ENCODE measurements at places on chromosomes 3 and 15.

GRCh38 chr15:50256188-50257041 lies 9.1 kb downstream of the HDC start:
- DNase-seq: no peak

DNA sequence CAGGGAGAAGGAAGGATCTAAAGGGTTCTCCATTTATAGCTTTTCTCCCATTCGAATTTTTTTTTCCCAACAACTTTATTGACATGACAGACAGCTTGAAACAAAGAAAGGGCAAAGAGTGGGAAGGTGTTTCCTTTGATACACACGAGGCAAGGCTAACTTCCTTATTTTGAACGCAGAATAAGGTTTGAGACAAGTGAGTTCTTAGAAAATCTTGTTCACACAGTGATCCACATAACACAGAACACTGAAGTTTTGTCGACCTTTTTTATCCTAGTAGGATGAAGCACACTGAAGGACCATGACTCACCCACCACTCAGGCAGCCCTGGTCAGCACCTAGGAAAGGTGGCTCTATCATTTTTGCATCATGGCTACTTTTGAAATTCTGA lies 425.8 kb upstream of the MDFIC2 start:
- no peak for DNase-seq

- no peak for DNase-seq
Observed at GRCh38 chr3:178673529-178673928, 137.3 kb downstream of the KCNMB2 start.

DNA sequence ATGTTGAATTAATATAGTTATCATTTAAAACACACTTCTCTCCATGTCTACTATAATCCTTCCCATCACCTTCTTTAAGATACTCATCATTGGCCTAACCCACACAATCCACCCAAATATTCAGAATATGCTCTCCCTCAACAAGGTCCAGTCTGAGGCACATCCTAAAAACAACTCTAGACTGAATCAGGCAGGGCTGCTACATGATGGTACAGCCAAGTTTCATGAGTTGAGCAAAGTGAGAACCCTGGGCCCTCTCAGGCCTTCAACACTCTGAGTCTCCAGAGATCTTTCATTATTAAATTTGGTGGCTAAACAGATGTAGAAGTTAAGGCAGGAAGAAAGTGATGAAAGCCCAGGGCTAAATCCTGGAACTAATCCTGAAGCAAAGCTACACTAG lies 16.2 kb downstream of the ZNF148 start:
- DNase-seq: no peak

GRCh38 chr3:16298891-16299290 lies 33.9 kb downstream of the OXNAD1 start:
- DNase-seq: no peak

- DNase-seq: no peak
Observed at GRCh38 chr3:76362643-76363042, 577.3 kb upstream of the ZNF717 start.

GRCh38 chr15:55267401-55268175 lies 22.0 kb downstream of the RAB27A start:
- DNase-seq: peak; percentile 68

GRCh38 chr15:99438224-99438585 lies 127.6 kb upstream of the MEF2A start:
- peak; percentile 32 for DNase-seq

- DNase-seq: no peak
Observed at GRCh38 chr3:126257984-126258383, 77.6 kb upstream of the ALDH1L1 start.

GRCh38 chr3:126997455-126998038 lies 14.6 kb downstream of the PLXNA1 start:
- DNase-seq: no peak

- peak; percentile 32 for DNase-seq
Observed at GRCh38 chr3:86990734-86991481, at the start of gene VGLL3. VGLL3 (minus strand) TSS chr3:86991149; CDS start chr3:86990743, 406 bp downstream.

DNA sequence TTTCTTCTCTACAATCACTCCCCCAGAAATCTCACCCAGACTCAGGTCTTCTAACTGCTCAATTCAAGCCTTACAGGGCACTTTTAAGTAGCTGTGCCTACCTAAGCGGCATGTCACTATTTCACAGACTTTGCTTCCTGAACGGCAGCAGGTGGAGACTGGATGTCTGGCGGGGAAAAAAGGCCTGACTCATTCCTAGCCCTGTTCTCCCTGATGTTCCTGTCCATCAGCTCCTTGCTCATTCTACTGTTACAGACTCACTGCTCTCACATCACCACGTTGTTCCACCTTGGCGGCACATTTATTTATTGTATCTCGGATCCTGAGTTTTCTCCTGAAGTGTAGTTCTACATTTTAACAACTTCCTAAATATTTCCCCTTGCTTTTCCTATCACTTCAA lies 52.6 kb upstream of the ATP11B start:
- no peak for DNase-seq

DNA sequence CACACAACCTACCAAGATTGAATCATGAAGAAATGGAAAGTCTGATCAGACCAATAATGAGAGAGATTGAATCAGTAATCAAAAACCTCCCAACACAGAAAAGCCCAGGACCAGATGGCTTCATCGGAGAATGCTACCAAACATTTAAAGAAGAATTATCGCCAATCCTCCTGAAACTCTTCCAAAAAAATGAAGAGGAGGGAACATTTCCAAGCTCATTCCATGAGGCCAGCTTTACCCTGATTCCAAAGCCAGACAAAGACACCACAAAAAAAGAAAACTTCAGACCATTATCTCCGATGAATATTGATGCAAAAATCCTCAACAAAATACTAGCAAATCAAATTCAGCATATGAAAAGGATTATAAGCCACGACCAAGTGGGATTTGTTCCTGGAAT lies 94.1 kb downstream of the SENP2 start:
- DNase-seq: no peak

DNA sequence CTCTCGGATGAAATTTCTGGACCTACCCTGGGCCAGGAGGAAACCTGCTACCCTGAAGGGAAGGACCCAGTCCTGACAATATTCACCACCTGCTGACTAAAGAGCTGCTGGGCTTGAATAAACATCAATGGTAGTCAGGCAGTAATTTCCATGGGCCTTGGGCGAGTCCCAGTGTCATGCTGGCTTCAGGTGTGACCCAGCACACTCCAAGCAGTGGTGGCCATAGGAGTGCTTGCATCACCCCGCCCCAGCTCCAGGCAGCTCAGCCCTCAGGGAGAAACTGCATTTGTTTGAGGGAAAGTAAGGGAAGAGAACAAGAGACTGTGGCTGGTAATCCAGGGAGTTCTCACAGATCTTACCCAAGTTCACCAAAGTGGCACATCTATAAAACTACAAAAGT lies 261.8 kb upstream of the DCBLD2 start:
- no peak for DNase-seq

DNA sequence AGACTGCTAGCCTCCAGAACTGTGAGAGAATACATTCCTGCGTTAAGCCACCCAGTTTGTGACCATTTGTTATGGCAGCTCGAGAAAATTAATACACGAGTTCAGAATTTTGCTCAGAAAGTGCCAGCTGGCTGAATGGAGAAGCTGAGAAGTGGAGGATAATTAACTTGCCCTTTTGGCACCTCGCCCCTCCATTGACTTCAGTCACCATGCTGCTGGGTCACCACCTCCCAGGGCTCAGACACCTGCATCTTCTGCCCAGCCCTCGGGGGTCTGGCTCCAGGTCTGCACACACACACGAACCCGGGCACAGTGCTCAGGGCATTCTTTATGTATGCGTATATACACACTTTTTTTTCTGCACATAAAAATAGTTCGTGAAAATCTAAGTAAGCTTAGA lies 32.0 kb downstream of the AMOTL2 start:
- DNase-seq: no peak

GRCh38 chr3:135739779-135740178 lies 225.7 kb upstream of the PPP2R3A start:
- no peak for DNase-seq

DNA sequence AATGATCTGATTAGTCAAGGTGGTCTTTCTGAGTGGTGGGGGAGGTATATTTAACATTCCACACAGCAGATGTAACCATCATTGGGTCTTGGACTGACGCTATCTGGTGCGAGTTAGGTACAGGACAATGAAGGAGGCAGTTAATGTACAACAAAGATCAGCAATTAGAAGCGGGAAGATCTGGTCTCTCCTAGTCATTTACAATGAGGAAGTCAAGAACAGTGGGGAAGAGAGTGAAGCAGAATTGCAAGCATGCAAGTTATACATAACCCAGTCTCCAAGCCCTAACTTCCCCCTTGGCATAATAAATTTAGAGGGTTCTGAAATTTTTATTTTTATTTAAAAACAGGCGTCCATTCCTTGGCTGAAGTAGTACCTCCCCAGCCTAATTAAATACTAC lies 14.1 kb downstream of the GPD1L start:
- no peak for DNase-seq

- DNase-seq: no peak
Observed at GRCh38 chr15:95327661-95328060, 1002.8 kb upstream of the NR2F2 start.

- DNase-seq: no peak
Observed at GRCh38 chr3:28836199-28836598, 444.7 kb upstream of the RBMS3 start.

- no peak for DNase-seq
Observed at GRCh38 chr15:79337591-79337990, 26.7 kb downstream of the TMED3 start.

- DNase-seq: no peak
Observed at GRCh38 chr3:151864423-151865101, 8.9 kb upstream of the SUCNR1 start.

- DNase-seq: no peak
Observed at GRCh38 chr3:59056706-59057105, 6.9 kb upstream of the CFAP20DC start.

DNA sequence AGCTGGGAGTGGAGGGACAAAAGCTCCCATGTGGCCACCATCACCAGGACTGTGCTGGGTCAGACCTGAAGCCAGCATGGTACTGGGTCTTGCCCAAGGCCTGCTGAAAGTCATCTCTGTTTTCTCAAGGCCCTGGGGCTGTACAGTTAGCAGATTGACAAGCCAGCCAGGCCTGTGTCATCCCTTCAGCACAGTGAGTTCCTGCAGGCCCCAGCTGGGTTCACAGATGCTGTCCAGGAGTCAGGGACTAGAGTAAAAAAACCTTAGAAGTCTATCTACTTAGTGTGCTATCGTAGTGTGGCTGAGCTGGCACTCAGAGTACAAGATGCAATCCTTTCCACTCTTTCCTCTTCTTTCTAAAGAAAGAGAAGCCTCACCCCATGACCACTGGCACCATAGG lies 246.0 kb upstream of the NAALADL2 start:
- no peak for DNase-seq

- no peak for DNase-seq
Observed at GRCh38 chr3:38985581-38985980, 66.2 kb downstream of the SCN11A start.

GRCh38 chr3:126084768-126085180 lies 850 bp upstream of the SLC41A3 start:
- DNase-seq: no peak

DNA sequence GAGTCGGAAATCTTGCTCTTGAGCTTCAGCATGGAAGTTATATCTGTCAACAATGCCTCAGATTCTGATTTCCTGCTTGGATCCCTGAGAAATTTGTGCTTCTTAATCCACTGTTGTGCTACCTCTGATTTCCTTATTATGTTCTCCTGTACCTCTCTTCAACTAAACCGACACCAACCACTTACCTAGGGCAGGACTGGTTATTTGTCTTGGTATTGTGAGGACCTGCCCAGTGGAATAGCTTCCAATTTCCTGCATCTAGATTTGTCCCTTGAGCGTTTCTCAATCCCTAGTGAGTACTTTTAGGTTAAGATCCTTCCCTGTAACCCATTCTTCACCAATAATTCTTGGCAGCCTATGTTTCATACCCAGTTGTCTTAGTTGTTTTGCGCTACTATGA lies 720.5 kb upstream of the ZNF385D start:
- no peak for DNase-seq

GRCh38 chr3:175749981-175750380 lies 890.8 kb downstream of the NAALADL2 start:
- DNase-seq: no peak

DNA sequence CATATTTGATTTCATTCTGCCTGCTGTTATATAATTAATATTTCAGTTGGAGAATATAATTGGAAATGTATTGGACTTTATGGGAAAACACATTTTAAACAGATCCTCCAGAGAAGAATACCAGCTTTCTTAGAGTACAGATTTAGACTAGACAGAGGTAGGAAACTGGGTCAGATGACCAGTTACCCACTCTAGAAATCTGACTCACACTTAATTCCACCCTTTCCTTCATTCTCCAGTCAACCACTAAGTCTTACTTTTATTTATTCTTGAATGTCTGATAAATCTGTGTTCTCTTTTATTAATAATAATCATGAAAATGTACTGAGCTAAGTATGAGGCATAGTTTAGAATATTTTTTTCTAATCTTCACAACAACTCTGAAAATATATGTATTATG lies 110.7 kb downstream of the LRRC49 start:
- no peak for DNase-seq

DNA sequence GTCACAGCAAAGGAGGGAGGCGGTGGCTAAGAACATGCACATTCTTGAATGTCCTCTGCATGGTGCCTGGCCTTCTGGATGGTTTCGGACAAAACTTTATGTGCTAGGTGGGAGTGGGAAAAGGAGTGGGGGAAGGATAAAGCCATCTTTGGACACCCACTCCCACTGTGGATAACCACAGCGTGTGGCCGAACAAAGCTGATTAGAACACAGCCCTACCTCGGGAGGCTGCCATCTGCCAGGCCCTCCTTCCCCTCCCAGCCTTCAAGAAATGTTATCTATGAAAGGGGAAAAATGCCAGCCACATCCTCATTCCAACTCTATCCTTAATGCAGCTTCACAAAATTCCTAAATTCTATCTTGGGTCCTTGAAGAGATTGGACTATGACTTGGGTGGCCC lies 18.8 kb downstream of the AMOTL2 start:
- no peak for DNase-seq

GRCh38 chr3:53547327-53547726 lies 52.9 kb downstream of the CACNA1D start:
- no peak for DNase-seq

GRCh38 chr3:57877116-57877515 lies 121.0 kb downstream of the SLMAP start:
- DNase-seq: no peak

DNA sequence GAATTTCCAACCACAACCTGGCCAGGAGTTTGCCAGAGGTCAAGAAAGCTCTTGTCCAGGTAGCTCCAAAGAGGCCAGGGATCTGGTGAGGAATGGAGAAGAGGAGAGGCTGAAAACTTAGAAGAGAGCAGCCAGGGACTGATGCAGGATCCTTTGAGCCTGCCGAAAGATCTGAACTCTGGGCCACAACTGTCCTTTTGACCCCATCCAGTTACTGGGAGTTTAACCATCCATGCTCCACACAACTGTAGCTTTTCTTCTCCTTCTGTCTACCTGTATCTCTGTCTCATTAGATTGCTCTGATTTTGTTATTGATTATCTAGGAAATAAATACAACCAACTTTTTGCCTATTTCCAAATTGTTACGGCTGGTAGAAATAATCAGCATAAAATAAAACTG lies 36.7 kb downstream of the DAZL start:
- no peak for DNase-seq

- DNase-seq: no peak
Observed at GRCh38 chr15:31487811-31488436, 161.3 kb downstream of the KLF13 start.

All from activated T-cell treated with anti-CD3 and anti-CD28 coated beads, Interleukin-2, amount 50 U/mL, for 24 hours (primary cell).